ENCODE measurements at places on chromosomes 4 and X.
A peak's percentile ranks its signal among the peaks of the same experiment; 100 is the strongest.

GRCh38 chr4:1058198-1058996 is 47.0 kb downstream of the FGFRL1 start:
- no peak for ATAC-seq

- ATAC-seq = no peak
Observed at GRCh38 chr4:78059524-78059889, 2.4 kb downstream of the FRAS1 start.

DNA sequence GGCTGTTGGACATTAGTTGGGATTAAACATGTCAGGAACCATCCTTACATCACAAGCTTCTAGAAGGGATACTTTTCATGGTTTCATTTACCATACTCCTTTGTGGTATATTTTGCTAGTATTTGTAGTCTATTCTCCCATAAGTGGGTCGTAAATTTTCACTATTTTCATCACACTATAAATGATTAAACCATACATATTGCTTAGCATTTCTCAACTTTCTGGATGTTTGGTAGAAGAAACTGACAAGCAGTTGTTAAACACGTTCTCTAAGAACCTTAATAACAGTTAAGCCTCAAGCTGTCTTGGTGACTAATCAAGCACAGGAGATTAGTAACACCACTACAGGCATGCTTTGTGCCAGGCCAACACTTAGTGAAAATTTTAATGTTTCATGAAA is 375.5 kb downstream of the NAF1 start:
- ATAC-seq = no peak

DNA sequence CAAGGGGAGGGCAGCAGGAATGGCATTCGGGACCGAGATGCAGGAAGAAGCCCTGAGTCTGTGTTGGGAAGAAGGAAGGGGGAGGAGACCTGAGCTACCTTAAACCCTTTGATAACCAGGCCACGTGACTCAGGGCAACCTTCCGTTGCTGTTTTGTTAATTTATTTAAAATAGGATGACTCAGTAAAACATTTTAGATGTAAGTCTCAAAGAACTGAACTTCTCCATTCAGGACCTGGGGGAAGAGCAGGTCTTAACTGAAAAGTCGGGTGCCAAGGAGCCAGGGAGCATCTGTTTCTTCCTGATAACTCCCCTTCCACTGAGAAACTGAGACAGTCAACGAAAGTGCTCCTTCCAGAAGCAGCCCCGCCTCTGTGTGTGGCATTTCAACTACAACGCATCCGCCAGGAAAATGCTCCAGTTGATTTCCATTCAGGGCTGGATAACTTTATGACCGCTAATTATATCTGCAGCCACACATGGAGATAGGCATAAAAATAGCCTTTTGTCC is 88.0 kb downstream of the IRF2 start:
- ATAC-seq = no peak

DNA sequence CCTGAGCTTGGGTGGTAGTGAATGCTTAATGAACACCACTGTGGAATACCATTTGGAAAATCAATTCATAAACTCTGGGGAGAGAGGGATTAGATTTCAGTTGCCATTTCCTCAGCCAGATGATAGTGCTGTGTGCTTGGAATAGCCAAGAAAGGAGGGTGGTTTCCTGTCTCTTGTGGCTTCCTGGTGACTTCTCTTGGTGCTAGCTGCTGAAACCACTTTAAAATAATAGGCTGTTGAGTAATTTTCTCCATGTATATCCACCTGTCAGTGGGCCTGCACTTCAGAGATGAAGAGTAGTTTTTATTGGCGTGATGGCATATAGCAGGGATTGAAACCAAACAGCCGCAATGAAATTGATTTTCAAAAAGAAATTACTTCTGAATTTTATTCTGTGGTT is 11.8 kb downstream of the EDA start:
- ATAC-seq = peak; percentile 75

- peak; percentile 83 for ATAC-seq
Observed at GRCh38 chr4:35970366-35970960, 273.9 kb downstream of the ARAP2 start.

- ATAC-seq = no peak
Observed at GRCh38 chr4:158814636-158815330, 46.0 kb downstream of the FNIP2 start.

GRCh38 chr4:10347815-10348214 is 109.4 kb downstream of the ZNF518B start:
- no peak for ATAC-seq
